ENCODE measurements at places on chromosomes 6 and 20.

- H3K27me3 ChIP-seq, result no peaks in the 10 kb centered on the region
- H3K4me3 ChIP-seq, result no peak overlapping the region
- no peak overlapping the region for H3K27ac ChIP-seq
- DNase-seq, result no peak
Observed at GRCh38 chr6:5737460-5737859, 269.3 kb downstream of the NRN1 start.

DNA sequence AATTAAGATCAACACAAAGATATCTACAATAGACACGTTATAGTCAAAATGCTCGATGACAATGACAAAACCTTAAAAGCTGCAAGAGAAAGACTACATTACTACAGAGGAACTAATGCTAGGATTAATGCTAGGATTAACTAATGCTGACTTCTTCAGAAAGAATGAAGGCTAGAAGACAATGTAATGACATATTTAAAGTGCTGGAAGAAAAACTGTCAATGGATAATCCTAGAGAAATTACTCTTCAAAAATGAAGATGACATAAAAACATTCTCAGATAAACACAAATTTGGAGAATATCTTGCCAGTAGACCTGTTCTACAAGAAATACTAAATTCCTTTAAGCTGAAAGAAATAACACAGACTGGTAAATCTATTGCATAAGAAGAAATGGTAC, 75.2 kb upstream of the SMIM28 start:
- no peaks in the 10 kb centered on the region for H3K36me3 ChIP-seq
- no peaks in the 10 kb centered on the region for H3K4me1 ChIP-seq
- H3K4me3 ChIP-seq, result no peak overlapping the region
- no peak overlapping the region for H3K27ac ChIP-seq
- no peaks in the 10 kb centered on the region for H3K27me3 ChIP-seq

DNA sequence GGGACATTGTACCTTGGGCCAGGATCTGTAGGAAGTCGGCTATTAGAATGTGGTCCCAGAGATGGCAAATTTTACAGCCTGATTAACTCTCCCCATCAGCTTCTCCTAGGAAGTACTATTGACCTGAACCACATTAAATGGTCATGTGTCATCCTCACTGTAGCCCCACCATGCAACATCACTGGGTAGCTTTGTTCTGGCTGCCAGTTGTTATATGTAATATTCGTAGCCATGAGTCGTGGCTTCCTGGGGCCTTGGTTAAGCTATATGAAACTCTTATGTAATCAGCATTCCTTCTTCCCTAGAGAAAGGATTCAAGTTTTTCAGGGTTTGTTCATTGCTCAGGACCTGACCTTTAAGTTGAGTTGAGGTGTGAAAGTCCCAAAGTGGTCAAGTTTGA, 125.7 kb downstream of the ANKS1A start:
- H3K36me3 ChIP-seq, result no peaks in the 10 kb centered on the region
- no peaks in the 10 kb centered on the region for H3K27me3 ChIP-seq
- peak overlapping the region; percentile 97 for H3K27ac ChIP-seq
- DNase-seq, result no peak

DNA sequence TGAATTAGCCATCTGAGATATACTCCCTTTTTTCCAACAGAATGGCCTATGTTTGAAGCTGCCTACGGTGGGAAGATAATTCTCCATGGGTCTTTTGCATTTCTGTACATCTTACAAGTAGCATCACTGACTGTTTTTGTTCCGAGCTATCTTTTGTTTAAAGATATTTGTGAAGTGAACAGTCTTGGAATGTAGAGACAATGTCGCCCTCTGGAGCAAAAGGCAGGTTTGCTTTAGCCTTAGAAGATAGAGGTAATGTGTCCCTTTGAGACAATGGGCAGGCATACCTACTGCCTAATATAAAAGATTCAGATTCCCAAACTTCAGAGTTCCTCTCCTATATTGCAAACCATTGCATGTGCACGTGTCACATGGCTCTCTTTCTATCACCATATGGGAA, 347.8 kb upstream of the CNR1 start:
- H3K4me1 ChIP-seq, result no peaks in the 10 kb centered on the region
- H3K36me3 ChIP-seq, result no peaks in the 10 kb centered on the region
- no peak for DNase-seq

DNA sequence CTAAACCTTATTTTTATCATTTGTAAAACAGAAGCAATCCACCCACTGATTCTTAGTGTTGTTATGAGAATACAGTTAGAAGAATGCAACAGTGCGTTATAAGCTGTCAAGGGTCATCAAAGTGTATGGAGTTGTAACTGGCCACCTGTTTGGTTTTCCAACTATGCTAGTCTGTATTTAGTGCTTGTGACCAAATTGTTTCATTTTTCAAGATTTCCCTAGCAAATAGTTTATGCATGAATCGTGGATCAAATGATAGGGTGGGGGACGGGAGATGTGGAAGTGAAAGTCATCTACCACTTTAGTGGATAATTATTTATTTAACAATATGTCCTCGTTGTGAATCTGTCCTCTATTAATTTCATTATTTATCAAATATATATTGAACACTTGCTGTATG, 175.4 kb upstream of the HDDC2 start:
- H3K4me1 ChIP-seq, result no peaks in the 10 kb centered on the region
- DNase-seq, result no peak
- no peaks in the 10 kb centered on the region for H3K27me3 ChIP-seq
- H3K36me3 ChIP-seq, result no peaks in the 10 kb centered on the region

GRCh38 chr20:542777-543368, 717 bp downstream of the CSNK2A1 start:
- H3K4me1 ChIP-seq, result peaks cover 5% of the 10 kb centered on the region
- H3K36me3 ChIP-seq, result no peaks in the 10 kb centered on the region
- no peak for DNase-seq
- H3K4me3 ChIP-seq, result peak overlapping the region; percentile 78
- H3K27ac ChIP-seq, result peak overlapping the region; percentile 84

DNA sequence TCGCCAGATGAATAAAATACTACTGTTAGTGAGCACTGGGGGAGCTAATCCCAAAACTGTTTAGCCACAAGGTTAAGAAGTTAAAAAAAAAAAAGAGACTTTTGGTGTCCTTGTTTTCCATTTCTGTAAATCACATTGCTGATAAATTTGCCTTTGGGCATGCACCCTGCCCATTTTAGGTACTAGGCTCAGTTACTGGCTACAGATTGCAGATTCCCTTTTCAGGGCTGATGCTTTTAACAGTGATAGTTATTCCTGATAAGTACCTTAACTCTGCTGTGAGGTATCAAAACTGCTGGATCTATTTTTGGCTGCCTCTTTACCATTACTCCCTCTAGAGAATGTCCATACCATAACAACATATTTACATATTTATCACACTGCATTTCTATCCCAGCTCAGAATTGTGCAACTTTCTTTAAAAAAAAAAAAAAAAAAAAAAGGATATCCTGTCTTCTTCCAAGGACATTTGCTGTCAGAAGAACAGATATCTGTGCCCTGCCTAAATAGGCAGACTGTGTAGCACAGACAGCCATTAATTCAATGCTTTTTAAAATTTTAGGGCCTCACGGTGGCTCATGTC, 94.5 kb downstream of the SSR1 start:
- H3K4me3 ChIP-seq, result no peak overlapping the region
- no peaks in the 10 kb centered on the region for H3K4me1 ChIP-seq
- H3K36me3 ChIP-seq, result peaks cover 26% of the 10 kb centered on the region
- H3K27me3 ChIP-seq, result no peaks in the 10 kb centered on the region

- H3K4me1 ChIP-seq, result no peaks in the 10 kb centered on the region
- H3K27ac ChIP-seq, result no peak overlapping the region
- H3K36me3 ChIP-seq, result no peaks in the 10 kb centered on the region
- H3K4me3 ChIP-seq, result no peak overlapping the region
- no peak for DNase-seq
- no peaks in the 10 kb centered on the region for H3K27me3 ChIP-seq
Observed at GRCh38 chr6:138383776-138384175, 6.1 kb downstream of the SMIM28 start.
